ENCODE measurements at places on chromosomes 7 and 10. TPM values are rescaled to one million over a fixed set of nuclear protein-coding genes. Genes with fewer than 3 reads are reported as not detected.

GRCh38 chr10:98414932-98415730 is at the start of gene PYROXD2:
TSS of gene PYROXD2 (minus strand) at chr10:98415182. CDS start at chr10:98415135, 47 bp downstream.
- DNase-seq: peak; percentile 88
- peak within 1 kb of the TSS; percentile 78 for H3K27ac ChIP-seq
- H3K4me1 ChIP-seq: peaks cover 18% of the 10 kb centered on the region
- H3K27me3 ChIP-seq: no peaks in the 10 kb centered on the region

GRCh38 chr7:105830405-105831301 is 45.7 kb downstream of the ATXN7L1 start:
- peak overlapping the region; percentile 45 for H3K27ac ChIP-seq
- DNase-seq: peak; percentile 88
- no peaks in the 10 kb centered on the region for H3K36me3 ChIP-seq

- DNase-seq: no peak
- no peaks in the 10 kb centered on the region for H3K27me3 ChIP-seq
- no peak overlapping the region for H3K4me3 ChIP-seq
- no peak overlapping the region for H3K27ac ChIP-seq
Measured at GRCh38 chr7:22270371-22270770, 86.6 kb downstream of the RAPGEF5 start.

DNA sequence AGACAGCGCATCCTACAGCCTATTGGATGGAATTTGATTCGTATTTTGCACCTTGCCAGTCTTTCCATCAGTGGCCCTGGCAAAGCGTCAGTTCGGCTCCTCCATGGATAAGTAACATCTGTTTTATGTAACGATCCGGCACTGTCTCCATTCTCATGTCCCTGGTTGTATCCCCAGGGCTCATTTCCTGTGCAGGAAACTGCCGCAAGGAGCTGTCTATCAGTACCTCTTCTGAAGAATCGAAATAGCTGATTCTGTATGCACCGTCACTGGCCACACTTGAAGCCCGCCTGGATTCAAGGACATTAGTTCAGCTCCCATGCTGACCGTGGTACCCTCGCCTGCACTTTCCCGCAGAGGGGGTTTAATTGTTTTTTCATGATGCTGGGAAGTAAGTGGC is 53.1 kb upstream of the NPS start:
- H3K27ac ChIP-seq: no peak overlapping the region
- peaks cover 3% of the 10 kb centered on the region for H3K27me3 ChIP-seq
- no peaks in the 10 kb centered on the region for H3K4me1 ChIP-seq
- no peaks in the 10 kb centered on the region for H3K36me3 ChIP-seq
- DNase-seq: no peak

DNA sequence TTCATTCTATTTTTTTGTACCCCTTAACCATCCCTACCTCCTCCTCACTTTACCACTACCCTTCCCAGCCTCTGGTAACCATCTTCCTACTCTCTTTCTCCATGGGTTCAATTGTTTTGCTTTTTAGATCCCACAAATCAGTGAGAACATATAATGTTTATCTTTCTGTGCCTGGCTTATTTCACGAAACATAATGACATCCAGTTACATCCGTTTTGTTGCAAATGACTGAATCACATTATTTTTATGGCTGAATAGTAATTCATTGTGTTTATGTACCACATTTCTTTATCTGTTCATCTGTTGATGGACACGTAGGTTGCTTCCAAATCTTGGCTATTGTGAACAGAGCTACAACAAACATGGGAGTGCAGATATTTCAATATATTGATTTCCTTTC is 24.1 kb downstream of the ATRNL1 start:
- no peak for DNase-seq
- no peaks in the 10 kb centered on the region for H3K4me1 ChIP-seq
- H3K27me3 ChIP-seq: no peaks in the 10 kb centered on the region

DNA sequence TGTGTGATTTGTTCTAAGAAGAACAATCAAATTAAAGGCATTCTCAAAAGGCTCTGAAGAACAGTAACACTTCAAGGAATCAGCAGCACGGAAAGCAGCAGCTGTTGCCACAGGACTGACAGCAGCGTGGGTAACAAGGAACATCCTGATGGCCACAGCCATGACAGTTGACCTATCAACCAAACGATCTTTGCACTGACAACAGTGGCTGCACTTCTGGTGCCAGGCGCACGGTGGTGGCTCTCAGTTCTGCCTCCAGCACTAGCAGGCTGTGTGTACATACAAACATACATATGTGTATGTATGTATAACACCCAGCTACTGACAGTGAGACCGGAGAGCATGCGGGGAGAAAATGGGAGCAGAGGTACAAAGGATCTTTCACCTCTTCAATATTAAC is 114.1 kb downstream of the ZFAND4 start:
- DNase-seq: peak; percentile 50
- H3K4me3 ChIP-seq: no peak overlapping the region
- H3K4me1 ChIP-seq: peaks cover 34% of the 10 kb centered on the region
- no peaks in the 10 kb centered on the region for H3K27me3 ChIP-seq

- DNase-seq: no peak
- H3K4me3 ChIP-seq: no peak overlapping the region
- H3K27me3 ChIP-seq: peaks cover 9% of the 10 kb centered on the region
- no peaks in the 10 kb centered on the region for H3K4me1 ChIP-seq
- no peak overlapping the region for H3K27ac ChIP-seq
Measured at GRCh38 chr7:106216923-106217542, 67.8 kb downstream of the NAMPT start.

- no peak overlapping the region for H3K4me3 ChIP-seq
- H3K4me1 ChIP-seq: no peaks in the 10 kb centered on the region
- no peak for DNase-seq
- no peak overlapping the region for H3K27ac ChIP-seq
Measured at GRCh38 chr7:5495581-5496375, 72.1 kb upstream of the TNRC18 start.

DNA sequence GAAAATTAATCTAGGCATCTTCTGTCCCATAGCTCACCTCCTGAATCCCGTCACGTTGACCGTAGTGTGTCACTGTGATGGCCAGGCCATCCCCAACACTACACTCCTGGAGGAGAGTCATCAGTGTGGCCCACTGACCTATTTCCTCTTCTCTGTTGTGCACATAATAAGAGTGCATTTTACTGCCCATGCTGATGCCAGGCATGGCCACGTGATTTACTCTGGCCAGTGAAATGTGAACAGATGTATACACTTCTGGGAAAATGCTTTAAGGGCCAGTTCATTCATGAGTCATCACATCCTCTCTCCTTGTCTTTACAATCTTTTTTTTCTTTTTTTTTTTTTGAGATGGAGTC is 101.9 kb upstream of the PIP4K2A start:
- H3K27ac ChIP-seq: no peak overlapping the region
- H3K36me3 ChIP-seq: no peaks in the 10 kb centered on the region
- no peaks in the 10 kb centered on the region for H3K4me1 ChIP-seq
- no peak overlapping the region for H3K4me3 ChIP-seq
- DNase-seq: no peak
- no peaks in the 10 kb centered on the region for H3K27me3 ChIP-seq

- no peaks in the 10 kb centered on the region for H3K27me3 ChIP-seq
- DNase-seq: no peak
- no peak overlapping the region for H3K27ac ChIP-seq
- H3K36me3 ChIP-seq: no peaks in the 10 kb centered on the region
- H3K4me3 ChIP-seq: no peak overlapping the region
Measured at GRCh38 chr10:113397047-113397446, 155.8 kb upstream of the HABP2 start.

CLDN3 gene
- 0.31 TPM for total RNA-seq

DNA sequence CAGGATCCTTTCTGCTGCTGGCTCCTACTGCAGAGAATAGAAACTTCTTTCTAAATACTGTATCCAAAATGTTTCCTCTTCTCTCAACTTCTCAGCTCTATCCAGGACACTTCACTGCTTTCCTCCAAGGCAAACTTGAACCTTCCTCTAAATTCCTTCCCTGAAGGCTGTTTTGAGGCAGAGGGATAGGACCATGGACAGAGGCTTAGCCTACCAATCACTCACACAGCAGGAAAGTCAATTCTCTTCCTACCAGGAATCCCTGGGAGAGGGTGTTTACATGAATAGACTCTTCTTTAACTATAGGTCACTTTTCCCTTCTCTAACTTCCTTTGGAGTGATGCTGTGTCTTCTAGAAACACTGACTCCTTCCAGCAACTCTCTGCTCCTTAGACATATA is 115.6 kb upstream of the MKLN1 start:
- no peak overlapping the region for H3K4me3 ChIP-seq
- H3K27me3 ChIP-seq: peaks cover 4% of the 10 kb centered on the region
- no peak overlapping the region for H3K27ac ChIP-seq
- H3K4me1 ChIP-seq: no peaks in the 10 kb centered on the region
- no peaks in the 10 kb centered on the region for H3K36me3 ChIP-seq

- H3K4me1 ChIP-seq: 0 out of 2 replicates have a peak, but pooled peaks cover 6% of the 10 kb centered on the region
- H3K36me3 ChIP-seq: no peaks in the 10 kb centered on the region
- no peaks in the 10 kb centered on the region for H3K27me3 ChIP-seq
- no peak overlapping the region for H3K4me3 ChIP-seq
- H3K27ac ChIP-seq: no peak overlapping the region
- DNase-seq: no peak
Measured at GRCh38 chr10:89889606-89890005, 188.2 kb downstream of the KIF20B start.

- H3K27ac ChIP-seq: no peak overlapping the region
- H3K36me3 ChIP-seq: no peaks in the 10 kb centered on the region
- peaks cover 61% of the 10 kb centered on the region for H3K4me1 ChIP-seq
- H3K4me3 ChIP-seq: no peak overlapping the region
- peak; percentile 73 for DNase-seq
Measured at GRCh38 chr10:69449841-69450240, 1.4 kb upstream of the TSPAN15 start.

- no peak for DNase-seq
- no peak overlapping the region for H3K4me3 ChIP-seq
- H3K27me3 ChIP-seq: no peaks in the 10 kb centered on the region
- no peaks in the 10 kb centered on the region for H3K4me1 ChIP-seq
Measured at GRCh38 chr7:122262246-122262645, 42.3 kb downstream of the FEZF1 start.

ABCB4 gene
- 10.8 TPM for total RNA-seq

GRCh38 chr7:67637023-67637358 is 640.4 kb downstream of the TYW1 start:
- no peaks in the 10 kb centered on the region for H3K4me1 ChIP-seq
- no peak for DNase-seq
- H3K4me3 ChIP-seq: no peak overlapping the region

DNA sequence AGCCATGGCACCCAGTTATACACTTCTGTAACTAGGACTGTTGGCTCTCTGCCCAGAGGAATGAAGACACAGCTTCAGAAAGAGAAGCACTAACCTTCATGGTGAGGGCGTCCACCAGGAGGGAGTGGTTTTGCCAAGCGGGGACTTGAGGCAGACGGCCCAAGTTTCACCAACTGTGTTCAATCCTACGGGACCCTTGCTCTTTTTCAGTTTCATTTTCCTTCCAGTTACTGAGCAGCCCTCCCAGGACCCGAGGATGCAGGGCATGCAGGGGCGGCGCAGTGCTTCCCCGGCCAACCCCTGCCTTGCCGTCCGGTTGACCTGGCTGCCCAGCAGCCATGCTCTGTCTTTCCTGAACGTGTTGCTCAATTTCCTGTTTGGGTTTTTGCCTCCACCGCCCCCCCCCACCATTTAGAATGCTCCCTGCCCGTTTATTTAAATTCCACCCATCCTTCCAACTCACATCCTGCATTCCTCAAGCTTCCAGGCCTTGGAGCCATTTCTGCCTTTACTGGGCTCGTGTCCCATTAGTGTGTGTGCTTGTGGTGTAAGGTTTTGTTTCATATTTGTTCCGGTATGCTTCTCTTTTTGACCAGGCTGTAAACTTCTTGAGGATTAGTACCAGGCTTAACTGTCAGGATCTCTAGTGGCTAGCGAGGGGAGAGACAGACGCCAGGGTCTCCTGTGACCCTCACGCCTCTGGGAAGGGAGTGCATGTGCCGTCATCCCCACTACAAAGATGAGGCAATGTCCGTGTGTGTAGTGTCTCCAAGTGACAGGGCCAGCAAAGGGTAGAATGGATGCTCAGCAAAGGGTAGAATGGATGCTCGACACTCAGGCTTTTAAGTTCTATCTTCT is 31.6 kb downstream of the IL15RA start:
- H3K36me3 ChIP-seq: no peaks in the 10 kb centered on the region
- 0 out of 2 replicates have a peak overlapping the region, but pooled peaks have one; percentile 15 for H3K4me3 ChIP-seq
- no peak overlapping the region for H3K27ac ChIP-seq
- peaks cover 56% of the 10 kb centered on the region for H3K27me3 ChIP-seq

ANXA8L1 gene
- total RNA-seq: not detected

CBLL1 gene
- 10.5 TPM for total RNA-seq

TET1 gene
- 10.6 TPM for total RNA-seq

EBLN1 gene
- total RNA-seq: not detected

DNA sequence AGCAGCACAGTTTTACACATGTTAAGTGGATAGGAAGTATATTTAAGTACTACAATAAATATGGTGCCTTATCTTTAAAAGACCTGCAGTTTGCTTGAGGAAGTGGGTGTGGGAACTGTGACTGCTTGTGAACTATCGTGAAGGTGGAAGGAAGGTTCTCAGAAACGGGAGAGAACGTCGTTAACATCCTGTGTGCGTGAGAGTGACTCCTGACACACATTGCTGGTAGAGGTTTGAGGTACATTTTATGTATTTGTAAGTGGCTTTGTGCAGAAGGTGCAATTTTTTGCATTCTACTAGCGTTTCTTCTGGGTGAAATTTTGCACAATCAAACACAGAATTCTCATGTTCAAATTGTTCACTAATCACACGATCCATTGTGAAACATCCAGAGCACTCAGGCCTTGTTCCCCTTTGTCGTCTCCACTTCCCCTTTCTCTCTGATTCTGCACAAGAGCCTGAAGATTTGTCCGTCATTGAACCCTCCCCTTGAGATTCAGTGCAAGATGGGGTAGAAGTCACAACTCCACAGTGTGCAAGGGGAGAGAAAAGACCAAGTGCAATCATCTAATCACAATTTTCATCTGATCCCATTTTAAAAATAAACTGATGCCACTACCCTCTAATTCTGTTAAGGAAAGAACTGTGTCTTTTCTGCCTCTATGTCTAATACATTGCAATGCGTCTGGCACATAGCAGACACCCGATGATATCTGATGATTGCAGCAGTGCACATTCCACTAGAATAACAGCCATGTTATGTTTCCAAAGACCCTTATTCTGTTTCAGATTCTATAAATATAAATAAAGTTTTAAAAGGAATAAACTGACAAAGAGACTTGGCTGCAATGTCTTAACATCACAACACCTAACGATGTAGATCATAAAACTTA is 279.9 kb downstream of the NEBL start:
- H3K36me3 ChIP-seq: no peaks in the 10 kb centered on the region
- no peaks in the 10 kb centered on the region for H3K4me1 ChIP-seq
- H3K27me3 ChIP-seq: no peaks in the 10 kb centered on the region
- H3K27ac ChIP-seq: no peak overlapping the region
- no peak for DNase-seq
- H3K4me3 ChIP-seq: no peak overlapping the region

NEUROD6 gene
- total RNA-seq: not detected

- H3K27ac ChIP-seq: no peak overlapping the region
- peaks cover 2% of the 10 kb centered on the region for H3K27me3 ChIP-seq
- peaks cover 4% of the 10 kb centered on the region for H3K4me1 ChIP-seq
- H3K4me3 ChIP-seq: no peak overlapping the region
- no peak for DNase-seq
Measured at GRCh38 chr7:22088827-22089226, 143.1 kb upstream of the CDCA7L start.

Data from HepG2 (cell line).